ENCODE measurements at places on chromosomes 11 and 22.

GRCh38 chr11:34502949-34503348 lies 10.6 kb downstream of the ELF5 start:
- no peak for DNase-seq

DNA sequence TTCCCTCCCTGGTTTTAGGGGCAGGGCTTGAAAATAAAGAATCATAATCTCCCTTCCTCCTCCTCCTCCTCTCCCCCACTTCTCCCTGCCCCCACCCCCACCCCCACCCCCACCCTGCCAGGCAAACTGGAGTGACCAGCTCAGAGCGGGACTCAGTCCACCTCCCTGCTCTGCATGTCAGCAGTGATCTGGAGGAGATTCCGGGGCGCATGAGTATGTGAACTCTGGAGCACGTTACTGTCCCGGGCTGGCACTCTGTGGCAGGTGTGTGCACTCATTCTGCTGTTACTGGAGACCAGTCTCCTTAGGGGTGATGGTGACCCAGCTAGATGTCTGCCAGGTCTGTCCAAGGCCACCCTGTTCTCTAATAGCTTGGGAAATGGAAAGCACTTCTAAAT lies 33.9 kb downstream of the MARK2 start:
- no peak for DNase-seq

DNA sequence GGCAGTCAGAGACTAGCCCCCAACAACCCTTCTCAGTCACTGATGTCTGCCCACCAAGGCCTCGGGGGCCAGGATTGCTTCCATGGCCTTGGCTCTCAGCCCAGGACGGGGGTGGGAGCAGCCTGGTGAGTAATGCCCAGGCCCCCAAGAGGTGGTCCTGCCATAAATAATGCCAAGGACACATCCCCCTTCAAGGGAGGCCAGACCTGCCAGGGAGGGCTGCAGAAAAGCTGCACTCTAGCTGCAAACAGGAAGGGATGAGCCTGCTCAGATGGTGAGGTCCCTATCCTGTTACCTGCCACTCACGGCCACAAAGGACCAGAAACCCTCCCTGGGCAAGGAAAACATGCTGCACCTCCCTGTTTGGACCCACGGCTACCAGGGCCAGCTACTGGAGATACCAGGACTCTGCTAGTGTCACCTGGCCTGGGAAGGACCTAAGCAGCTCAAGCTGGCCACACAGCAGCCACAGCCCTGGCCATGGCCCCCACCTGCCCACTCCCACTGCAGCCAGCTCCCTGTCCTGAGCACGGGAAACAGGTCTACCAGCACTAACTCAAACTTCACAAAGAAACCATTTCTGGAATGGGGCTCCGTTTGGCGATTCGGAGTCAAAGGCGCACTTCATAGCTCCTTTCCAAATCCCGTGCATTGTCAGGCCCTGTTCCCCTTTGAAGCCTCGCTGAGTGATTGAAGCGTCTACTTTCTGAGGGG lies 12.1 kb downstream of the GNB1L start:
- no peak for DNase-seq

- no peak for DNase-seq
Measured at GRCh38 chr22:19900707-19901436, 40.7 kb upstream of the COMT start.

- DNase-seq, result no peak
Measured at GRCh38 chr11:116697011-116697410, 75.8 kb downstream of the BUD13 start.

GRCh38 chr11:128453444-128454336 lies 133.7 kb downstream of the ETS1 start:
- DNase-seq, result no peak

- DNase-seq, result no peak
Measured at GRCh38 chr22:37223965-37224551, 11.8 kb upstream of the SSTR3 start.
